ENCODE measurements at places on chromosomes 1 and 21. TPM values are rescaled to one million over a fixed set of nuclear protein-coding genes. Genes with fewer than 3 reads are reported as not detected.
A peak's percentile ranks its signal among the peaks of the same experiment; 100 is the strongest.

- no peak overlapping the region for H3K4me3 ChIP-seq
- no peaks in the 10 kb centered on the region for H3K36me3 ChIP-seq
- no peak for DNase-seq
- H3K4me1 ChIP-seq = no peaks in the 10 kb centered on the region
- peaks cover 5% of the 10 kb centered on the region for H3K27me3 ChIP-seq
These were observed 18.0 kb upstream of the GRHL3 start for GRCh38 chr1:24300971-24301784.

- H3K4me3 ChIP-seq = no peak overlapping the region
- H3K27ac ChIP-seq = no peak overlapping the region
- no peaks in the 10 kb centered on the region for H3K36me3 ChIP-seq
- no peak for DNase-seq
These were observed 110.9 kb upstream of the CYYR1 start for GRCh38 chr21:26683996-26684395.

GRCh38 chr1:5640845-5641244 lies 351.4 kb downstream of the NPHP4 start:
- H3K27me3 ChIP-seq = peaks cover 14% of the 10 kb centered on the region
- no peaks in the 10 kb centered on the region for H3K36me3 ChIP-seq
- no peak overlapping the region for H3K4me3 ChIP-seq
- no peak for DNase-seq
- no peak overlapping the region for H3K27ac ChIP-seq

- no peak overlapping the region for H3K27ac ChIP-seq
- DNase-seq = no peak
- H3K36me3 ChIP-seq = no peaks in the 10 kb centered on the region
These were observed 311.0 kb downstream of the KCNH1 start for GRCh38 chr1:210822932-210823331.

The CD34 gene
- 85.2 TPM for total RNA-seq

The OR6K3 gene
- total RNA-seq = not detected

DNA sequence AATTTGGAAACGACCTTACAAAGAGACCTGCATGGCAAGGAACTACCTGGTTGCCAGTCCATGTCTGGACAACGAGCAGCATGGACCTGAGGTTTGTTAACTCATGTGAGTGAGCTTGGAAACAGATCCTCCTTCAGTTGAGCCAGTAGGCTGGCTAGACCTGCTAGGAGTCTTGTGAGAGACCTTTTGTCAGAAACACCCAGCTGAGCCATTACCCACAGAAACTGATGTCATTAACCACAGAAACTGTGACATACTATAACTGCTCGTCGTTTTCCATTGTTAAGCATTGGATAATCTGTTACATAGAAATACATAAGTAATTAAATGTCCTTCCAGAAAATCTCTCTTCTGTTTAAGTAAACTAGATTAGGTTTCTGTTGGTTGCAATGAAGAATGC lies 211.1 kb upstream of the C21orf91 start:
- H3K4me3 ChIP-seq = no peak overlapping the region
- no peak overlapping the region for H3K27ac ChIP-seq
- no peak for DNase-seq
- no peaks in the 10 kb centered on the region for H3K4me1 ChIP-seq
- no peaks in the 10 kb centered on the region for H3K27me3 ChIP-seq

- no peak overlapping the region for H3K4me3 ChIP-seq
- no peaks in the 10 kb centered on the region for H3K36me3 ChIP-seq
- no peak for DNase-seq
- no peaks in the 10 kb centered on the region for H3K27me3 ChIP-seq
- H3K27ac ChIP-seq = peak overlapping the region; percentile 44
These were observed 9.6 kb upstream of the FABP3 start for GRCh38 chr1:31382379-31382989.

The WNT4 gene
- total RNA-seq = not detected

- peaks cover 6% of the 10 kb centered on the region for H3K4me1 ChIP-seq
- no peak for DNase-seq
- no peaks in the 10 kb centered on the region for H3K36me3 ChIP-seq
- no peaks in the 10 kb centered on the region for H3K27me3 ChIP-seq
- peak overlapping the region; percentile 73 for H3K4me3 ChIP-seq
These were observed 1.6 kb downstream of the PHF13 start for GRCh38 chr1:6614929-6615785.

The CCDC181 gene
- total RNA-seq = 0.95 TPM

Measured in transverse colon (tissue), 4 donors.